ENCODE measurements at places on chromosomes 2 and 18.

DNA sequence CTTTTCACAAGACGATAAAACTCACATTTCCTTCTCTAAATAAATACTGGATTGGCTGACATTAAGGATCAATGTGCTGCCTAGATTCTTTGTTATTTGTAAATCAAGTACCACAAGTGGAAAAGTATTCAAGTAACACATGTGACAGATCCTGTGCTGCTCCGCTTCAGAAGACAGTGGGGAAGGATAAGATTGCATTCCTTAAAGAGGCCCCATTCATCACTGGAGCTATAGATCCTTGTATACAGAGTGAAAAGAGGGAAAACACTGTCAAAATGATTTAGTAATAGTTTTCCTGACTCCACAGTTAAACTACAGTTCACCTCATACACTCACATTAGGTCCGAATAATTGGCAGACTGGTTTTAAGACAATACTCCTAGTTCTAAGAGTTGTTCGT lies 108.0 kb upstream of the CSRNP3 start:
- DNase-seq = no peak

GRCh38 chr2:198873503-198874471 lies 584.0 kb downstream of the SATB2 start:
- peak; percentile 64 for DNase-seq

GRCh38 chr2:181581534-181581933 lies 75.4 kb downstream of the CERKL start:
- DNase-seq = no peak

GRCh38 chr2:26541401-26542193 lies 63.7 kb upstream of the OTOF start:
- DNase-seq = no peak

- DNase-seq = no peak
Measured at GRCh38 chr18:41982942-41983660, 28.1 kb downstream of the PIK3C3 start.

- DNase-seq = no peak
Measured at GRCh38 chr2:143745060-143745459, 615.8 kb downstream of the ARHGAP15 start.

DNA sequence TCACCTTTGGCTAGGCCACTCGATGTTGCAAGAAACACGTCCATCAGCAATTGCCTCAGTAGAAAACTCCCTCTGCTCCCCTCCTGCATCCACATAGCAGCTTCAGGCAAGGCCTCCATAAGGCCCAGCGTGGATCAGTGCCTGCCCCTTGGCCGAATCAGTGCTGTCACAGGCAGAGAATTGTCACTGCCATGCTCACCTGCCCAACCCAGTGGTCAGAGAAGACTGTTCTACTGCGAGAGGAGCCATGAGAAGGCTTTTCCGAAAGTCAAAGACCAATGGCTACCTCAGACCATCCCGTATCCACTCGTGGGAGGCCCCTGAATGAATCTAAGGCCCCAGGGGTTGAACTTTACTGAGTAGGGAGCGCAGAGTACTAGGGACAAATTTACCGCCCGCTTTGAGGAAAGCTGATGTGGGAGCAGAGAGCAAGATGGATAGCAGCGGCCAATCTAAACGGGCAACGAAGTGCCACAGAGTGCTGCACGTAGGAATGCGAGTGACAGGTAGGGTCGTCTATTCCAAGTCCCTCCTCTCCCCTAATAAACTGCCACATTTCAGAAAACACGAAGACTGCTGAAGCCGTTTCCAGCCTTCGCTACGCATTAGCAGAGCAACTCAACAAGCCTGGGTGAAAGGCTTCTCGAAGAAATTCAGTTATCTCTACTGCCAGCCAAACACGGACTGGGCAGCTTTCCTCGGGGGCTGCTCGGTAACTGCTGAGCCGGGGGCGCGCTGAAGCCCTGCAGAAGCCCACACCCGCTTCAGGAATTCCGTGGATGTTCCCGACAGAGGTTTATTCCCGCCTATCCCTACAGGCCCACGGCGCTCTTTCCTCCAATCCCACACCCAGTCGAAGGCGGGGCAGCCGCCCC lies 968 bp upstream of the RALBP1 start:
- no peak for DNase-seq
